ENCODE measurements at places on chromosomes 16 and 17.

DNA sequence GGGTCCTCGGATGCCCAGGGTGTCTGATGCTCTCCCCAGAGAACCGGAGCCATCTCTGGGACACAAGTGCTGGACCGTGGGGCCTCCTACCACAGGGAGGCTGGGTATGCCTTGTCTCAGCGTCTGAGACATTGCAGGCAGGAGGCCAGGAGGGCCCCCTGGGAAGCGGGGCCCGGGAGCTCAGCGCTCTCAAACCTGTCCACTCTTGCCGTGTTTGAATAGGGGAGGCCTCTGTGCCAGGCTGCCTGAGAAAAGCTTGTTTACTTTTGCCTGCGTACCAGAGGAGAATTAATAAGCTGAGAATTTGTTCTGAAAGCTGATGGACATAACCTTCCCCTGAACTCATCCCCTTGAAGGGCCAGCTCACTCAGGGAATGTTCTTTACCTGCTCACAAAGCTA, 163.8 kb downstream of the NTN1 start:
- DNase-seq: no peak

GRCh38 chr17:17782523-17783115, 54.2 kb downstream of the SREBF1 start:
- no peak for DNase-seq

- no peak for DNase-seq
These were observed 266.7 kb downstream of the SHISA9 start for GRCh38 chr16:13168091-13168572.

DNA sequence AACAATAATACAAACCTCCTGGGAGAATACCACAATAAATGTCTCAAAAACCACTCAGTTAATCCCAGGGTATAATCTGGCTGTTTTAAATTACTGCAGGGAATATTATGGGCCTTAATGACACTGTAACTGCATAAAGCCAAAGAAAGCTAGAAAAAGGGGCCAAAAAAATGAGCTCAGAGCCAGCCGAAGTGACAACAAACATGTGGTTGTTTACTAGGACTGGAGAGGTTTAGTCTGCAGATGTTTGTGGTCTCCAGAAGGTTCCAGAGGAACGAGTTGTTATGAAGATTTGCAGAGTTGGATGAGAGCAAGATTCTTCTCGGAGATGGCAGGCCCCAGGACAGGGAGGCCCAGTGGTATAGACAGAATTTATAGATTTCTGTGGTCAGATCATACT, 97.1 kb upstream of the AKTIP start:
- no peak for DNase-seq

DNA sequence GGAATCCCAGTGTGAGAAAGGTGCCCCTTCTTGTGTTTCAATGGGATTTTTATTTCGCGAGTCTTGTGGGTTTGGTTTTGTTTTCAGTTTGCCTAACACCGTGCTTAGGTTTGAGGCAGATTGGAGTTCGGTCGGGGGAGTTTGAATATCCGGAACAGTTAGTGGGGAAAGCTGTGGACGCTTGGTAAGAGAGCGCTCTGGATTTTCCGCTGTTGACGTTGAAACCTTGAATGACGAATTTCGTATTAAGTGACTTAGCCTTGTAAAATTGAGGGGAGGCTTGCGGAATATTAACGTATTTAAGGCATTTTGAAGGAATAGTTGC, 567 bp downstream of the UBB start:
- DNase-seq: peak; percentile 23

- DNase-seq: no peak
These were observed 35.3 kb downstream of the ADGRG5 start for GRCh38 chr16:57577691-57578224.

DNA sequence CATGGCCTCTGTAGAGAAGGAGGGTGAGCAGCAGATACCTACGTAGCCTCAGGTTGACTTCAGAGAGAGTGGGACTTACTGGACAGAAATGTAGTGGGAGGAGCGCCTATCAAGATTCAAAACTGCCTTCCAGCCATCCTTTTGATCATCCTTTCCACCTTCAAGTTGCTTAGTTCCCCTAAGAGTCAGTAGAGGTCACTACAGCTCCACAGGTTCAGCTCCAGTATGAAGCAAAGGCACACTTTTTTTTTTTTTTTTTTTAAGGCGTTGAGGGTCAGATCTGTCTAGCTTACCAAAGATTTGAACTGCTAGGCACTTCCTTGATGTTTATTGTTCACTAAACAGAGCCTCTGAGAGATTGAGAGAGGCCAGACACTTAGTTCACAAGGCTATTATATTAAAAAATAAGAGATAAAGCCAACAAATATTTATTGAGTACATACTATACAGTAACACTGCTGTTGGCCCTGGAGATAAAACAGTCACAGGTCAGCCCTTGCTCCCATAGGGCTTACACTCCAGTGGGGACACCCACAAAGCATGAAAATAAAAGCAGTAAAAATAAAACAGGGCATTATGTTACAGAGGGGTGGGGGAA, 3.1 kb downstream of the RNF227 start:
- no peak for DNase-seq

GRCh38 chr16:25729188-25729915, 37.6 kb downstream of the HS3ST4 start:
- DNase-seq: no peak

GRCh38 chr16:50509521-50510341, 38.5 kb upstream of the NKD1 start:
- DNase-seq: no peak

DNA sequence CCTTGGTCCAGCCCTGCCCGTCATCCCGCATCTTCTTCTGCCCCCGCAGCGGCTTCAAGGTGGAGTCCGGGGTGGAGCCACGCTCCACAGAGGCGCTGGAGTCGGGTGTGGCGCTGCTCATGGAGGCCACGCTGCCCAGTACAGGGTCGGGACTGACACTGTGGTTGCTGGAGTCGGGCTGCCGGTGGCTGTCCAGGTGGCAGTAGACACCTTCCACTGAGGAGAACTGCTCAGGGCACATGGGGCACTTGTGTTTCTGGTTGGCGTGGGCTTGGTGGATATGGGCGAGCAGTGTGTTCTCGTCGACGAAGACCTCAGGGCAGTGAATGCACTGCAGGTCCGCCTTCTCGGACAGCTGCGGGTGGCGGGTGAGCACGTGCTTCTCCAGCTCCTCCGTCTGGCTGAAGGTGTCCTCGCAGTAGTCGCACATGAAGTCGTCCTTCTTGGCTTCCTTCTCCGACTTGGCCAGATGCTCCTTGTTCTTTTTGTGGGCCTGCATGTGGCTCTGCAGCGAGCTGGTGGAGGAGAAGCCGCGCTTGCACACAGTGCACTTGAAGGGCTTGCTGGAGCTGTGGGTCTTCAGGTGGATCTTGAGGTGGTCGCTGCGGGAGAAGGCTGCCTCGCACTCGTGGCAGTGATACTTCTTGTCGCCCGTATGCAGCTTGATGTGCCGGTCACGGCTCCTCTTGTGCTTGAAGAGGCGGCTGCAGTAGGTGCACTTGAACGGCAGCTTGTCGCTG, 217.8 kb downstream of the ZNF423 start:
- no peak for DNase-seq

DNA sequence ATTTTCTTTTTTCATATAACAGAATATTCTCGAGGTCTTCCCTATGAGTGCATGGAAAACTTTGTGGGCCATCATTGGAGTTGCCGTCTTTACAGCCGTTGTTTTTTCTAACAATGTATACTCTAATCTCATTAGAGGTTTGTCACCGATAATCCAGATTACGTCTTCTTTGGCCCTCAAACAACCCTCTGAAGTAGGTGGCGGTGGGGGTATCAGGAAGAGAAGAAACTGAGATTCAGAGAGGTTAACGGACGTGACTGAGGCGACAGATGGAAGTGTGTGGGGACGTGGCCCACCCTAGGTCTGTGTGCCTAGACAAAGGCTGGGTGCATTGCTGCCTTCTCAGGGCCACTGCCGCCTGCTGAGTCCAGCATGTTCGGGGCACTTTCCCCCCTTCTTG, 63.7 kb downstream of the RPTOR start:
- DNase-seq: no peak

GRCh38 chr16:54693864-54694263, 236.8 kb upstream of the IRX5 start:
- DNase-seq: no peak

DNA sequence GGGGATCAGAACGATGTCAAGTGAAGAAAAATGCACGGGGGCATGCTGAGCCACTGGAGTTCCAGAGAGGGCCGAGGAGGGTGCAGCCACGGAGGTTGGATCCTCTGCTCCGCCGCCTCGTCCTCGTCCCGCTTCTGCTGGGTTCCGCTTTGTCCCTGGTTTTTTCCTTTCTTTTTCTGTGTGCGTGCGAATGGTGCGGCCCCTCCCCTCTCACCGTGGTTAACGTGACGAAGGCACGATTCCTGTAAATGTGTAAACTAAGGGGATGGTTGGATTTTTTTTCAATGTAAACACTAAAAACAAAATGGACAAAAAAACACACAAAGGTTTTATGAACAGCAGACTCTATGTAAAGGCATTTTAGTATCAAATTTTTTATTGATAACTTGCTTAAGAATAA, 46.7 kb downstream of the ACTG1 start:
- no peak for DNase-seq

DNA sequence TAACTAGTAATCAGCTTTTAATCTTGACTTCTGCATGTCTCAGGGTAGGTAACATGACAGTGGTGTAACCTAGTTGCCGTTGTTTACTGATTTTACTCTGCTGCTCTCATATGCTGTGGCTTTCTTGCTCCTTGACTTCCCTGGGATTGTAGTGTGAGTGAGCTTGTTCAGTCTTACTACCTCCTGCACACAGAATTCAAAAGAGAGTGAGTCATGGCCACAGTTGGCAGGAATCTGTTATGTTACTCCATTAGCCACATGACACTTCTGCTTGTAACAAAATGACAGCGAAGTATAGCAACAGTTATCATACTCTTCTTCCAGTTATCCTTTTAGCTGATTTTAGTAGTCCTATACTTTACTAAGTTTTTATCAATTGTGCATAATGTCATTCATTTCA, 18.8 kb downstream of the TNRC6A start:
- DNase-seq: no peak

DNA sequence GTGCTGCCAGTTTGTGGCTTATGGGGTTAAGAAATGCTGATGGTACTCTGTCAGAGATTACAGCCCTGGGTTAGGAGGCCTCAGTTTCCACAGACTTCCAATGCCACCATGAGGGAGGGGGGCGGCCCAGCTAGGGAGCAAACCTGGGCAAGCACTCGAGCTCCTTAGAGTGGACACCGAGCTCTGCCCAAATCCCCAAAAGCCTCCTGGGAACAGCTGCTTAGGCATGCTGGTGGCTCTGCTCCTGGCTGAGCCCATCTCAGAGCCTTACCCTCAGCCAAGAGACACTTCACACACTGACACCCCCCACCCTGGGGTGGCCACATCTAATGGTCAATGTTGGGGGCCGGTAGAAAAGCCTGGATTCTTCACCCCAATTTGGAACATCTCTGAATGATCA, 66.1 kb downstream of the C16orf78 start:
- no peak for DNase-seq

GRCh38 chr17:81920612-81921536, 2.9 kb upstream of the SIRT7 start:
- DNase-seq: no peak

DNA sequence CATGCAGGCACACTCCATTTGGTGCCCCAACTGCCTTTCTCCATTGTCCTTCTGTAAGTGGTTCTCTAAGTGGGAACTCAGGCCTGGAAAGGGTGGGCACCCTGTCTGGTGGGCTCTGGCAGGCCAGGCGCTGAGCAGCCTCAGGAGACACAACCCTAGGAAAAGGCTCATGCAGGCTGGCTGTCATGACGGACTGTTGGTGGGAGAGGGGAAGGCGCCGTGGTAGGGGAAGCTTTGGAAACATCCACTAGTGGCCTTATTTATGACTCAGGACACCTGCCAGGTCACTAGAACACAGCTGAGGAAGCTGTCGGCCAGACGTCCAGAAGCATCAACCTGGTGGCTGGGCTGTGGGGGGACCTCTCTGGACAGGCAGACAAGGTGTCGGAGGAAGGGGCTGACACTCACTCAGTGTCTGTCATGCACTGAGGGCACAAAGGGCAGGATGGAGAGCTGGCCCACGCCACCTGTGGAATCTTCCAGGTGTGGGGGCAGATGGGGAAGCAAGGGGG, 216.0 kb downstream of the SEC14L1 start:
- no peak for DNase-seq

GRCh38 chr17:80927791-80928216, 63.8 kb upstream of the CHMP6 start:
- no peak for DNase-seq

DNA sequence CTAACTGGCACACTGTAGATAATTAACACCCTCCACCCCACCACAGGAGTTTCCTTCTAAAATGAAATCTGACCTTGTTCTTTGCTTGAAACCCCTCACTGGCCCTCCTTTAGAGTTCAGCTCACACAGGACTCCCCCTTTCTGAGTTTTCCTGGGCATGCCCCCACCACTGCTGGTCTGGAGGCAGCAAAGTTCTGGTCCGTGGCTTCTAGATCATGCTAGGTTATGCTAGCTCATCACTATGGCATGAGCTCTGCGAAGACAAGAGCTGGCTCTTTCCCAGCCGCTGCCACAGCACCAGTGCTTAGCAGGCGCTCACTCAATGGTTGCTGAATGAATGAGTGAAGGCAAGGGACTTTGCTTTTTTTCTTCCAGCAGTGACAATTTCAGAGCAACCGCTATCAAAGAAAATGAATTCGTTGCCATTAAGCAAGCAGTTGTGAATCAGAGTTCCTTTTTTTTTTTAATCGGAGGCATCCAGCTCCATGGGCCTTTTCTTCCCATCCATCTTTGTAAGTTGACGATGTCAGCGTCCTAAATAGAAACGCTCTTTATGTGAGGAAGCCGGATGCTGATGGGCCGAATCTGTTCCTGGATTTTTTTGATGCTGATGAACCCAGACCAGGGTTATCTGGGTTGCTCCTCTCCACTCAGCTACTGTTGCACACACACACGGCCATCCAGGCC, 80.8 kb upstream of the NOL11 start:
- DNase-seq: no peak

GRCh38 chr17:19724501-19725420, 8.4 kb upstream of the SLC47A2 start:
- peak; percentile 20 for DNase-seq

DNA sequence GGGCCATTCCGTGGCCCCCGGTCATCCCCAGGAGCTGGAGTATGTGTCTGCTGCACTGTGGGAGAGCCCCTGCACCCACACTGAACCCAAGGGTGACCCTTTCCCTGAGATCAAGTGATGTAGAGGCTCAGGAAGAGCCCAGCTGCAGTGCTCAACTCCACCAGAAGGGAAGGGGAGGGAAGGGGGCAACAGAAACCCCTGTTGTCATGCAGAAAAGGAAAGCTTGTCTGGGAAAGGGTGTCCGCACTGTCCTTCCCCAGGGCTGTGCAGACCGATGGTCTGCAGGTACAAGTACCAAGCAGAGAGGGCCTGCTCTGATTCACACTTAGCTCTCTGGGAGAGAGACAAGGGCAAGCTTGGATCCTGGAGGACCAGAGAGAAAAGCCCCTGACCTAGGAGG, 45.7 kb upstream of the TOB1 start:
- no peak for DNase-seq

- DNase-seq: no peak
These were observed 51.6 kb downstream of the PRMT7 start for GRCh38 chr16:68362262-68362913.

- no peak for DNase-seq
These were observed 237.3 kb upstream of the WSCD1 start for GRCh38 chr17:5832886-5833285.

Data from stimulated activated CD4-positive, alpha-beta T cell treated with anti-CD3 and anti-CD28 coated beads, Interleukin-1b, Interleukin-23, amount 100 ng/mL, for 24 hours (primary cell).